ENCODE measurements at places on chromosomes 1 and 21.

DNA sequence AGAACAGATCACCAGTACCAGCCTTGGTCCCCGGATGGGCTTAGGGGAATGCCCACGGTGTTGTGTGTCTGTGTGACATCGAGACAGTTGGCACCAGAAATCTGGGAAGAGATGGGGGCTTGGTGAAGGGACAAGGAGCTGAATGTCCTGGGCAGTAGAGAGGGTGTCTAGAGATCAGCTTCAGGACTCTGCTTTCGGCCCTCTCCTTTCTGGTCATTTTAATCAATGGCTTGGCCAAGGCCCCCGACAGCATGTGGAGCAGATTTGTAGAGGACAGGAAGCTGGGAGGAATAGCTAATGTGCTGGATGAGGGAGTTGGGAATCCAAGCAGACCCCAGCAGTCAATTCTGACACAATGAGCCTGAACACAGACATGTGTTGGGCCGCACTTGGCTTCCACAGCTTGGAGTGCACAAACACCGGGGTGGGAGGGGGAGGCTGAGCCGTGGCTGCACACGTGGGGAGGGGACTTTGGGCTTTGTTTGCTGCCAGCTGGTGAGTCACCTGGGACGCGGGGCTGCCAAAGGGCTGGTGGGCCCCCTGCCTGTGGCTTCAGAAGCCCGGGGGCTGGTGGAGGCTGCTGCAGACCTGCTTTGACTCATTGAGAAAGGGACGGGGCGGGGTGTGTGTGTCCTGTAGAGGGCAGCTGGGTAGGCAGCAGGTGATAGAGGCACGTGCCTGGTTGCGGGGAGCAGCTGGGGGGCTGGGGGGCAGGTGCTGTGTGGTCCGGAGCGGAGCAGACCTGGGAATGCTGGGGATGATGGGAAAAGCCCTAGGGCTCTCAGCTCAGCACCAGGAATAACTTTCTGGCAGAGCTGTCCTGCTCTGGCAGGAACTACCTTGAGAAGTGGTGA, 20.9 kb downstream of the SLC1A7 start:
- peak; percentile 18 for DNase-seq

GRCh38 chr1:163523375-163524029, 201.7 kb downstream of the NUF2 start:
- DNase-seq, result no peak

DNA sequence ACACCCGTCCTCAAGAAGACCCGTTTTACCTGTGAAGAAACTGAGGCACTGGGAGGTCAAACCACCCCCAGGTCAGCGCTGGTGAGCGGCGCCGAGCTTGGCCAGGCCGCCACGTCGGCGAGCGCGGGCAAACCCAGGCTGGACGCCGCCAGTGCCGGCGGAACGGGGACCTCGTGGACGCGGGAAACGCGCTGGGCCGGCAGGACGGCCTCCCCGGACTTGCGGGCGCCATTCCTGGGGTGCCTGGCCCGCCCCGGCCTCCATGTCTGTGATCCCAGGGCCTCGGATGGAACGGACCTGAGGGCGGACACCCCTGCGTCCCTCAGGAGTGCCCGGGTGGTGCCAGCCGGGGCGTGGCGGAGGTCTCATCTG, 764 bp upstream of the SUMO3 start:
- no peak for DNase-seq

- DNase-seq, result no peak
These were observed at the start of gene KCNA10 for GRCh38 chr1:110519125-110519810. Gene KCNA10, minus strand, starts transcription at chr1:110519175. Its CDS starts 388 bp downstream, at chr1:110518787.

DNA sequence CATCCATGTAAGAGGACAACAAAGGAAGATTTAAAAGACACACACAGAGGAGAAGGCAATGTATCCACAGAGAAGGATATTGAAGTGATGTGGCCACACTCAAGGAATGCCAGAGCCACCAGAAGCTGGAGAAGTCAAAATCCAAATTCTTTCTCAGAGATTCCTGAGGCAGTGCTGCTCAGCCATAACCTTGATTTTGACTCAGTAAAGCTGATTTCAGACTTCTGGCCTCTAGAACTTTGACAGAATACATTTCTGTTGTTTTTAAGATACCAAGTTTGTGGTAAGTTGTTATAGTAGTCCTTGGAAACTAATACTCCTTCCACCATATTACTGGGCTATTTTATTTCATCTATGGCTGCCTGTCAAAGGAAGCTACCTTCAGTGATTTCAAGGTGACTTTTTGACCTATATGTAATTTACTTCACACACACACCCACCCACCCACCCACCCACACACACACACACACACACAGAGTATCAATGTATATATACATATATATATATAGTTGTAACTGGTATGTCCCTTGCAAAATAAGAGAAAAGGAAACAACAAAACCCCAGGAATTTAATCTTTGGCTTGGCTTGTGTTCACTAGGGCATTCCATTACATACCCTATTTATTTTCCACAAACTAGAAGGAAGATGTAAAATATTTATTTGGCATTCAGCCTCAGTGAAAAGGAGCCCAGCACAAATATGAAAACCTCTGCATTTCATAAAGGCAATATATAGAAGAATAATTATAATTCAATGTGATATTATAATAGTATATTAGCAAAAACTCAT, 142.1 kb upstream of the PTGFR start:
- no peak for DNase-seq

DNA sequence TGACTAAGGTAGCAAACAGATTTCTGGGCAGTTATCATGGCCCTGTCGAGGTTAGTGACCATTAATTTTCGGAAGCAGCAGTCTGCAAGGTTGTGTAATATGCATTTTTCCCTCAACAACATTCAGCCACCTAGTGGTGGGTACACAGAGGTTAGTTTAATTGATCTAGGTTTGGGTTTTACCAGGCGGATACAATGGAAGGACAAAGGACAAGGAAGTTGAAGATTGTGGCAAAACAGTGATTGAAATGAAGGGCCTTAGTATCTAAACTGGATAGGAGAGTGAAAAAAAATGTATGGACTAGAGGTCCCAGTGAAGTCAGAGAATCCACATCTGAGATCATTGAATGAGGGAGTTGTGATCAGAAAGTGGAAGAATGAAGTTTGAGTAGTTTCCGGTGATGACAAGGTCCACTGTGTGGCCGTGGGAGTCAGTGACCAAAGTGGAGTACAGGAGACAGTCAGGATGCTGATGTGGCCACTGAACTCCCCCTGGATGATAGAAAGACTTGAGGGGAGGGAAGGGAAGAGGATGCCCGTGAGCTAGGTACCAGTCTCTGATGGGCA, 2.8 kb downstream of the ARMH1 start:
- no peak for DNase-seq

Measured in DMS79 (cell line).